Naive thymus-derived CD4-positive, alpha-beta T cell (primary cell): ENCODE measurements at places on chromosomes 4 and X.

DNA sequence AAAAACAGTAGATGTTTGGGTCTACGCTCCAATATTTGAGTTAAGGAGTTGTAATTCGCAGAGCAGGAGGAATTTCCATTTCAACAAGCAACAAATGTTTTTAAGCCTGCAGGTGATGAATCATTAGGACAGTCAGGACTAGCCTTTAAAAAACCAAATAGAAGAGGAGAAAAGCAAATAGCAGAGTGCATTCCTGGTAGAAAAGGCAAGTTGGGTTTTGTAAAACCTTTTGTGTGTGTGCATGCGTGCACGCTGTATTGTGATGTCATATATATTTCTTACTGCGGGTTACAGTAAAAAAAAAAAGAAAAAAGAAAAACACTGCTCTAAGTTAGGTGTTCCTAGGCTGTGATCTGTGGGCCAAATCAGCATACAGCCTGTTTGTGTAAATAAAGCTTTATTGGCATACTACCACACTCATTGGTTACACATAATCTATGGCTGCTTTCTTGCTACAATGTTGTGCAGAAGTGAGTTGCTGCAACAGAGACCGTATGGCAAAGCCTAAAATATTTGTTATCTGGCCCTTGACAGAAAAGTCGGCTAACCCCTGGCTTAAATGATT is 135.6 kb downstream of the MID1 start:
- no peak for DNase-seq

DNA sequence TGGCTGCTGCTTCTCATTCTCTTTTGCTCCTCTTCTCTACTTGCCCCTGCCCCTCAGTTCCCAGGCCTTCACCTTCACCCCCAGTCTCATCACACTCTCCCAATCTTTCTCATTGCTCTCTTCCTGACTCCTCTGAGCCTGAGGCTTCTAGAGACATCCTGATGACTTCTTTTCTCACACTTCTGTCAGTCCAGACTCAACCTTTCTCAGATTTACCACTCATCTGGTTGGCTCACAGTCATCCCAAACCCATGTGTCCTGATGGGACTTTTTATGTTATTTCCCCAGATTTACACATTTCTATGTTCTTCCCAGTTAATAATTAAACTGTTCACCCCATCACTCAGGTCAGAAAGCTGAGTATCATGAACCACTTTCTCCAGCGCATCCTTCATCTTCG is 68.0 kb downstream of the TMA16 start:
- no peak for DNase-seq

GRCh38 chrX:92209936-92210335 is 430.8 kb downstream of the PCDH11X start:
- DNase-seq, result no peak

GRCh38 chrX:131907488-131908314 is 115.4 kb upstream of the STK26 start:
- DNase-seq, result no peak

DNA sequence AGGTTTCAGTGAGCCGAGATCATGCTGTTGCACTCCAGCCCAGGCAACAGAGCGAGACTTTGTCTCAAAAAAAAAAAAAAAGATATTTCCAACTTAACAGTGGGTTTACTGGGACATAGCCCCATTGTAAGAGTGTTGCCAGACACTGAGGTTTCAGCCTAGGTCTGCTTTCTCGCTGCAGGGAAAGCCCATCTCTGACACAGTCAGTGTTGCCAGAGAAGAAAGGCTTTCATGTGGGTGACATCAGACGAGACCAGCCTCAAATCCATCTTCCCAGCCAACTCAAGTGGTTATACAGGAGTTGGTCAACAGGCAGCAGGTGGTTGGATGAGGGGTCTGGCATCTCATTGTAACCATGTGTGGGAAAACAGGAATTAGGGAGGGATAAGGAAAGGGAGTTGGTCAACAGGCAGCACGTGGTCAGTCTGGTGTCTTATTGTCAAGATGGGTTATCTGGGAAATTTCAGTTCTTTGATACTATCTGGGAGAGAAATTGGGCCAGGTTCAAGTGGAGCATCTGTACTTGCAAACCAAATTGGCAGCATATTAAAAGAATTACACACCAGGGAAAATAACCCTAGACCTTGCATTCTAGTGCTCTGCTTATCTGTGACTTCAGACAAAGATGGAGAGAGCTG is 41.1 kb downstream of the NELFA start:
- DNase-seq, result no peak

DNA sequence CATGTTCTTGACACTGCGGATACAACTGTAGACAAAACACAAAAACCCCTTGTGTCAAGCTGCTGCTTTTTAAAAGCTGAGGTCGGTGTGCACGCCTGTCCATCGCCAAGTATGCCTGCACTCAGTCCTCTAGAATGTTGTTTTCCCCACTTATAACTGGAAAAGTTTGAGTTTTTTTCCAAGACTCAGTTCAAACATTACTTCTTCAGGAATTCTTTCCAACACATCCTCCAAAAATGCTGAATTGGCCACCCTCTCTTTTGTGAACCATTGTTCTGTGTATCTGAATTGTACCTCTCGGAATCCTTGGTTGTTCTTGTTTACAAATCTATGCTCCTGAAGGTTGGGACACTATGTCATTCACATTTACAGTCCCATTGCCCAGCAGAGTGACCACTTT is 94.6 kb downstream of the REELD1 start:
- DNase-seq, result no peak

DNA sequence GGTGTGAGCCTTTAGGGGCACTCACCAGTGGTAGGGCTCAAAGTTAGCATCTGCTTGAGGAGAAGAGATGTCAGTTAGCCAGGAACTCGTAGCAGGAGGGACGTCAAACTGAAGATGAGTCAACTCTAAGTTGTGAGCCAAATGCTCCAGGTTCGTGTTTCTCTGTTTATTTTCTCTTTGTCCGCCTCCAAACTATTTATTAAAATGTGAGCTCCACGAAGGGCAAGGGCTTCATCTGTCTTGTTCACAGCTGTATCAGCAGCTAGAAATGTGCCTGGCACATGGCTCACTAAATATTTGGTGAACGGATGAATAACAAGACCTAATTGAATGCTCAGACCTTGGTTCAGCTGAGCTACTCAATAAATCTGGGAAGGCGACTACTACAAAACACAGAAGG is 248.9 kb downstream of the BCOR start:
- no peak for DNase-seq
